Hair follicular keratinocyte (primary cell): ENCODE measurements at places on chromosomes 7 and 10. TPM values are rescaled to one million over a fixed set of nuclear protein-coding genes. Genes with fewer than 3 reads are reported as not detected.

PRF1 gene
- total RNA-seq = not detected in 2 replicates

BAMBI gene
- total RNA-seq = 1.2 and 3.0 TPM in 2 replicates

RABGEF1 gene
- total RNA-seq = 24.1 and 32.0 TPM in 2 replicates

TMEM213 gene
- total RNA-seq = not detected in 2 replicates

COL28A1 gene
- not detected in 2 replicates for total RNA-seq

TAS2R5 gene
- total RNA-seq = 0.62 TPM in 1 of 2 replicates, not detected in the other

TSPAN13 gene
- 20.1 and 24.1 TPM in 2 replicates for total RNA-seq

ABCB4 gene
- total RNA-seq = not detected in 2 replicates

SRPK2 gene
- total RNA-seq = 30.1 and 48.9 TPM in 2 replicates

FAM20C gene
- total RNA-seq = 29.5 and 45.1 TPM in 2 replicates
